ENCODE measurements at places on chromosomes 7 and 10. TPM values are rescaled to one million over a fixed set of nuclear protein-coding genes. Genes with fewer than 3 reads are reported as not detected.

DNA sequence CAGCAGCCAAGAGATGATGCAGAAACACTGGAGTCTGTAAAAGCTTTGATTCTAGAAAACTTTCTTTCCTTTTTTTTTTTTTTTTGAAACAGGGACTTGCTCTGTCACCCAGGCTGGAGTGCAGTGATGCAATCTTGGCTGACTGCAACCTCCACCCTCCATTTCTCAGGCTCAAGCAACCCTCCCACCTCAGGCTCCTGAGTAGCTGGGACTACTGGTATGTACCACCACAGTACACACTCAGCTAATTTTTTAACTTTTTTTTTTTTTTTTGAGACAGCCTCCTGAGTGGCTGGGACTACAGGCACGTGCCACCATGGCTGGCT, 17.0 kb upstream of the BAG3 start:
- no peak overlapping the region for H3K4me3 ChIP-seq
- no peaks in the 10 kb centered on the region for H3K4me1 ChIP-seq
- DNase-seq = no peak
- no peaks in the 10 kb centered on the region for H3K27me3 ChIP-seq

Gene PIK3AP1
- total RNA-seq = 2.9 TPM

DNA sequence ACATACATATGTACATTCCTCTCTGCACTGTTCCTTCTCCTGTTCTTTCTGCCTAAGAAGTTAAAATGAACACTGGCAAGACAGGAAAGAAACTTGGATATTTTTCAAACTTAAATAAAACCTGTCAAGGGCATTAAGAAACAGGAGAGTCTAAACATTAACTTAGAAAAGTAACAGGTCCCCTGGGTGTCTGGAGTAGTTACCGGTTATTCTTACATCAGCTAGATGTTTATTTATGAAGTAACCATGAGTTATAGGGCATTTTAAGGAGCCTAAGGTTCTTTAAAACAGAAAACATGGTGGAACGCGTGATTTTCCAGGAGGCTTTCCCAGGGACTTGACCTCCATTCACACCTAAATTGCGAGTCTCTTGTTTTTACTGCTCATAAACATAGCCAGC, 148.2 kb downstream of the PRKCQ start:
- no peak for DNase-seq
- H3K27ac ChIP-seq = no peak overlapping the region
- H3K4me1 ChIP-seq = no peaks in the 10 kb centered on the region
- H3K27me3 ChIP-seq = no peaks in the 10 kb centered on the region

DNA sequence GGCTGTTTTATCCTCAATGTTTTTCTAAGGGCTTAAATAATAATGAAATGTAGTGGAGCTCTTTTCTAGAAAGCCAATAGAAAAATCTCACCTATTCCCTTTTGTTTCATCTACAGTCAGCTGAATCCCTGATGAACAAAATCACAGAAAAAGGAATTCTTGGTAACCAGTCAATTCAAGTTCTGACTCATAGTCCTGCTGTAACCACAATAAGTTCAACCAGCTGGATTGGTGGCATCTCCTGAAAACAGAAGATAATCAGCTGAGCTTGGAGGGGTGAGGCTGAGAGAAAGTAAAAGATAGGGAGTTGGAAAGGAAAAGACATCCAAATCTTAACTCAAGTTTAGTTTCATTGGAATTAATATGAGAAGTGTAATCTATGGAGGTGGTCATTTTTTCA, 772.1 kb downstream of the CCSER2 start:
- no peak overlapping the region for H3K27ac ChIP-seq
- no peak for DNase-seq
- H3K36me3 ChIP-seq = no peaks in the 10 kb centered on the region
- H3K4me3 ChIP-seq = no peak overlapping the region
- no peaks in the 10 kb centered on the region for H3K27me3 ChIP-seq

- H3K36me3 ChIP-seq = peaks cover 8% of the 10 kb centered on the region
- peaks cover 3% of the 10 kb centered on the region for H3K4me1 ChIP-seq
- no peak for DNase-seq
These were observed 61.2 kb downstream of the DNAJB6 start for GRCh38 chr7:157397731-157398691.

DNA sequence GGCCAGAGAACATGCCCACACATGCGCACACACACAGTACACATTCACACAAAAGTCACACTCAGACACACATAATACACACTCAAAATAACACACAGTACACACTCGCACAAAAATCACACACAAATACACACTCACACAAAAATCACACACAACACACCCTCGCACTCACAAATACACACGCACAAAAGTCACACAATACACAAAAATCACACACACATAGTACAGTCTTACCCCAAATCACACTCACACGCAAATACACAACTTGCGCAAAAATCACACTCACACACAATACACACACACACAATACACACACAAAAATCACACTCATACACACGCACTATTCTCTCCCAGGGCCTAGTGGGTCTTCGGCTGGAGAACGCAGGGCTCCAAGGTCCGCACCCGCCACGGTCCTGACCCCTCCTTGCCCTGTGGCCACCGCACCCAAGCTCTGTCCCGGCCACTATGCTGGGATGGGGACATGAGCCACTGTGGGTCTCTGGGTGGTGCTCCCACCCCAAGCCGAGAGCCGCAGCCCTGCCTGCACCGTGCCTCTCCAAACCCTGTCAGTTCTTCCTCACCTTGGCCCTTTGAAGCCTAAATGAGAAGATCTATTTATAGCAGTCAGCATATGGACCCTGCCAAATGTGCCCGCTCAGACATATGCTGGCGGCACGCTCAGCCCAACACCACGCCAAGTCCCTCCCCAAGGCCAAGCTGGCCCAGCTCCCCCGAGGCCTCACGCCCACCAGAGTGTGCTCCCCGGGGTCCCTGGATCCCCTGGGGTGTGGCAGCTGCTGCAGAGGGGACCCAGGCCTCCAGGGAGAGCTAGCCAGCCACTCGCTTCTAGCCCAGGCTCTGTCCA, 55.9 kb downstream of the ELFN1 start:
- no peak for DNase-seq
- H3K27me3 ChIP-seq = no peaks in the 10 kb centered on the region
- no peaks in the 10 kb centered on the region for H3K36me3 ChIP-seq
- H3K4me3 ChIP-seq = no peak overlapping the region
- H3K4me1 ChIP-seq = peaks cover 4% of the 10 kb centered on the region

DNA sequence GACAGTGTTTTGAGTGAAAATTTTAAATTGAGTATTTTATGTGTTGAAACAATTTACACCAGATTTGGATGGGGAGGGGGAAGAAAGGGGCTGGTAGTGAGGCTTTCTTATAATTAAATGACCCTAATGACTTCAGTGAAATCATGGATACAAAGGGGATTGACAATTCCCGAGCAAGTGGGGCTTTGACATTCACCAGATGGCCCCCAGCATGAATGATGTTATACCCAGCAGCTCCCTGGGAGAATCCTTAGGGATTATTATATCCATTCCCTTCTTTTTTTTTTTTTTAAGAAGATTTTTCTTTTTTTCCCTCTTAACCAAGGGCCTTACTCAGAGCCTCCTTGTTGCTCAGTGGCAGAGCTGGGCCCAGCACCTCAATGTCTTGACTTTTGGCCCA, 17.9 kb downstream of the PLPP4 start:
- H3K27me3 ChIP-seq = no peaks in the 10 kb centered on the region
- no peak overlapping the region for H3K27ac ChIP-seq
- no peak overlapping the region for H3K4me3 ChIP-seq
- H3K4me1 ChIP-seq = no peaks in the 10 kb centered on the region
- DNase-seq = no peak

DNA sequence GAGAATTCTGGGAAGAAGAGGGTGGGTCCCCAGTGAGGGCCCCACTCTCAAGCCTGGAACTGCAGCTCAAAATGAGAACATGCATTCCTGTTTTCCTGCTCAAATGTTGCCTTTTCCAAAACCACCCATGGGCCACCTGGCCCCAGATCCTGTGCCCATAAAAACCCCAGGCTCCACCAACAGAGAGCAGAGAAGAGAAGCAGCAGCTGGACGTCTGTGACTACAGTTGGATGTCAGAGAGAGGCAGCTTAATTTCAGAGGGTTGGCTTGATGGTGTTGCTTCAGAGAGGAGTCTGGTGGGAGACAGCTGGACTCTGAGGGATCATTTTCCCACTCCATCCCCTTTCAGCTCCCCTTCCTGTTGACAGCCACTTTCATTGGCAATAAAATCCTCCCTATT, 256.4 kb downstream of the FZD1 start:
- H3K27me3 ChIP-seq = no peaks in the 10 kb centered on the region
- H3K27ac ChIP-seq = no peak overlapping the region
- no peak overlapping the region for H3K4me3 ChIP-seq
- no peaks in the 10 kb centered on the region for H3K4me1 ChIP-seq
- DNase-seq = no peak

DNA sequence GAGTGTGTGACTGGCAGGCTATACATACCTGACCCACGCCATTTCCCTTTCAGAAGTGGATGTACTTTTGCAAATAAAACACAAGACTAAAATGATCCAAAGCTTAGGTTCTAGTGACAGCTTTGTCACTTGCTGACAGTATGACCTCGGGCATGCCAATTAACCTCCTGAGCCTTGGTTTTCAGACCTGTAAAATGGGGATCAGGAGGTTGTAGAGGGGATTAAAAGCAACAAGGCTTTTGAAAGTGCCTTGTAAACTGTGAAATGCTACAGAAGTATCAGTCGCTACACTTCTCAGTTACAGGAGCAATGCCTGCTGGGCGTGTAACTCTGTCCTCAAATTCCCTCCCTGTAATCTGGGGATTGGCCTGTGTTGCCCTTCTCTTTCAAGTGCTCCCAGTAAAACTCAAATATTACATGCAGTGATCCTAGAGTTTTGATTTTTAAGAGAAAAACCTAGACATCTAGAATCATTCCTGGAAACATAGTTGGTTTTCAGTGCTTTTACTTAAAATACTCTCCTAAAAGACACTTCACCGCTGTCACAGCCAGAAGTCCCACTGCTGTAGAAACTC, 8.8 kb upstream of the GRB10 start:
- DNase-seq = no peak
- peak overlapping the region; percentile 73 for H3K4me3 ChIP-seq
- no peaks in the 10 kb centered on the region for H3K36me3 ChIP-seq
- peaks cover 4% of the 10 kb centered on the region for H3K4me1 ChIP-seq
- H3K27me3 ChIP-seq = peaks cover 3% of the 10 kb centered on the region
- no peak overlapping the region for H3K27ac ChIP-seq

GRCh38 chr10:46540412-46541016, 15.9 kb downstream of the GPRIN2 start:
- no peak overlapping the region for H3K27ac ChIP-seq
- H3K27me3 ChIP-seq = no peaks in the 10 kb centered on the region
- peaks cover 15% of the 10 kb centered on the region for H3K4me1 ChIP-seq
- no peaks in the 10 kb centered on the region for H3K36me3 ChIP-seq

Gene CYP3A4
- total RNA-seq = not detected
